SK-N-MC (cell line): ENCODE measurements at places on chromosomes 2 and 18.

DNA sequence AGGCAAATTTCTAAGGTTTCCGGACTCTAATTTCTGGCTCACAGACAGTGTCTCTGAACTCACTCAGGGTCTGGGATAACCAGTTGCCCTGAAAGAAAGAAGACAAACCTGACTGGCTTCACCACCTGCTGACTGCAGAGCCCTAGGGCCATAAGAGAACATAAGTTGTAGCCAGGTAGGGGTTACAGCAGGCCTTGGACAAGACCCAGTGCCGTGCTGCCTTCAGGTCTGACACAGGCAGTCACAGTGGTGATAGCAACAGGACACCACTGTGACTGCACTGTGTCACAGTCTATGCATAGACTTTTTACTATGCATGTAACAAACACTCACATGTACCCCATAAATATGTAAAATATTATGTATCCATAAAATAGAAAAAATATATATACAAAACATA lies 508.5 kb downstream of the PID1 start:
- no peak for DNase-seq

- DNase-seq: no peak
Observed at GRCh38 chr18:8860845-8861642, 155.7 kb downstream of the MTCL1 start.

- no peak for DNase-seq
Observed at GRCh38 chr2:216082805-216083204, 1.1 kb downstream of the TMEM169 start.

DNA sequence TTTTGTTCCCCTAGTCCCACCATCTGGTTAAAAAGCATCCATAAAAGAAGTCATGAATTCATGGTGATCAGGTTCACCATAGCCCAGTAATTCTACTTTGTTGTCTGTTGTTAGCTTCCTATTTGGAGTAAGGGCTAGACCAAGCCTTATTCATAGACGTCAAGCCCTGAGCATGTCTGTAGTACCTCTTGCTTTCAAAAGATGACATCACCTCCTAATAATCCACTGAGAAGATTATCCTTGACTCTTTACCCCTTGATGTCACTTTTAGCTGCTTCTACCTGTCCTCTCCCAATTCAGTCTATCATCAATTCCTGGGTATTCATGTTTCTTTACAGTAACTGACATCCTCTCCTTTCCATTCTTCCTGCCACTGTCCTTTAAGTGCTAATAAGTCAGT lies 90.1 kb downstream of the EML6 start:
- no peak for DNase-seq

DNA sequence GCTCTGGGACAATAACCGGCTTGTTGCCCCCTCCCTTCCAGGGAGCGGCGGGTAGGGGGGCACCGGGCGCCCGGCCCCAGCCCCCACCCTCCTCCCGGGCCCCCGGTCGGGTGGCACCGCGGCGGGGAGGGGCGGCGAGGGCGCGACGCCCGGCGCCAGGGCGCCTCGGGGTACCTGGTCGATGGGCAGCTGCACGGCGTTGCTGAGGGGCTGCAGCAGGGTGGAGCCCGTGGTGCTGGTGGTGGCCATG lies 193 bp downstream of the MBOAT2 start:
- no peak for DNase-seq

DNA sequence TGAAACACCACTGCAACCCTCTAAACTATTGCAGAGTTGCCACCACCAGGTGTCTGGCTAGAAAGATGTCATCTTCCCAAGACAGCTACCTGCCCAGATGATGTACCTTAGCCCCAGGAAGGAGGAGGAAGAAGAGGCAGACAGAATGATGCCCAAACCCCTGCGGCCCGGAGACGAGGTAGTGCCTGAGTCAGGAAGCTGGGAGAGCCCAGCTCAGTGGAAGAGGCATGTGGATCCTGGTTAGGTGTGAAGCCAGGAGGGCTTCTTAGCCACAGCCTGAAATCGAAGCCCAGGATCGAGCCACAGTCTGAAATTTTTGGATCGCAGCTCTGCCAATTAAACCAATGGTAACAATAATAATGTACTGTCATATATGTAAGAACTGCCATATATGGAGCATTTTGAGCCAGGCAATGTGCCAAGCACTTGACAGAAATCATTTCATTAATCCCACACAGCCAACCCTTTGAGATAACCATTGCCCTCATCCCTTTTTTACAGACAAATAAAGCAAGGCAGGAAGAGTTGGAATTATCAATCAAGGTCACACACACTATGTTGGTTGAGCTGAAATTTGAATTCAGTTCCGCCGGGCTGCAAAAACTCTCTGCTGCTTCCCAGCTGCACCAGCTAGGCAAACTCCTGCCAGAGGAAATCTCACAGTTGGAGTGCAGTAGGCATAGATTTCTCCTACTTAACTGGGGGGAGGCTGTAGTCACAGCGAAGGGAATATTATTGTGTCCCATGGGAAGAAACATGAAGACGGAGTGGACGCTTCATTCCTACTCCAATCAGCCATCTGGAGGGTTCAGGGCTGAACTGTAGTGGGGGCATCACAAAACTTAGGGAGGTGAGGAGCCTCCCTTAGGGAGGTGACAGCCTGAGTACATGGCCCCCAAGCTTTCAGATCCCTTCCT lies 19.4 kb upstream of the CYP1B1 start:
- no peak for DNase-seq

- DNase-seq: no peak
Observed at GRCh38 chr2:150020221-150020620, 432.6 kb upstream of the MMADHC start.

DNA sequence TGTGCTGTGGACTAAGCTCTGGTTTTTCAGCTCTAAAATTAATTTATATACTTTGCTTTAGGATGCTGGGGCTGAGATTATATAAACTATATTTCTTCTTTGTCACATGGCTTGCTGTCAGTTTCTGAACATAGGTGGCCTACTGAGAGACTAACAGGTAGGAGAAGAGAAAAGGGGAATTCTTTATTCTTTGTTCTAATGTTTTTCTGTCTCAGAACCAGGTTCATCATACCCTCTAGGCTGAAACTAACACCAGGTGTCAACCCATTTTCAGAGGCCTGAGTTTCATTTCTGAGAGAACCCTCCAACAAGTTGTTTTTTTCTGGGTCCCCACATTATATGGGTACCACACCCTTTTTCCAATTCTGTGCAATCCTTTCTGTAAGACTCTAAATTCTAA lies 843.6 kb downstream of the TRIB2 start:
- no peak for DNase-seq

DNA sequence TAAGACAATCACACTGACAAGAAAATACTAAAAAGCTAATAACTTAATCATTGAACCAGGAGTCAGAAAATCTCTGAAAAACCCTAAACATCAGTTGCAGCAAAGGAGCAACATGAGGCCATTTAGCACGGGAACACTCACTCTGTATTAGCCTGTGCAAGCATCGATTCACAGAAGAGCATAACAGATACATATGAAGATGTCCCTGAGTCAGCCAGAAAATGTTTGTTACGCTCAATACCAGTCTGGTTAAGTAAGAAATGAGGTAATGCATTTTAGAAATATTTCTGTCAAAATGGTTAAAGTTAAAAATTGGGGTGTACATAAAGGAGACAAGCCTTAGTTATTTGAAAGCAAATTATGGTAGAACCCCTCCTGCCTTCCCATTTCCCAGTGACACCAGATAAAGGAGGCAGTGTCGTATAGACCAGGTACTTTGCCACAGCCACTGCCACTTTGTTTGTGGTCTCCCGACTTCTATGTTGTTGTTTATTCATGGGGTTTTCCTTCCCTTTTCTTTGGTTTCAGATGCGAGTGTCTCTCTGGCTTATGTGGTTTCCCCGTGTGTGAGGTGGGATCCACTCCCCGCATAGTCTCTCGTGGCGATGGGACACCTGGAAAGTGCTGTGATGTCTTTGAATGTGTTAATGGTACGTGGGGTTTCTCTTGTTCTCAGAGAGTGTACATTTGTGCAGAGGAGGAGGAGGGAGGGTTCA lies 108.6 kb downstream of the CRIM1 start:
- no peak for DNase-seq

DNA sequence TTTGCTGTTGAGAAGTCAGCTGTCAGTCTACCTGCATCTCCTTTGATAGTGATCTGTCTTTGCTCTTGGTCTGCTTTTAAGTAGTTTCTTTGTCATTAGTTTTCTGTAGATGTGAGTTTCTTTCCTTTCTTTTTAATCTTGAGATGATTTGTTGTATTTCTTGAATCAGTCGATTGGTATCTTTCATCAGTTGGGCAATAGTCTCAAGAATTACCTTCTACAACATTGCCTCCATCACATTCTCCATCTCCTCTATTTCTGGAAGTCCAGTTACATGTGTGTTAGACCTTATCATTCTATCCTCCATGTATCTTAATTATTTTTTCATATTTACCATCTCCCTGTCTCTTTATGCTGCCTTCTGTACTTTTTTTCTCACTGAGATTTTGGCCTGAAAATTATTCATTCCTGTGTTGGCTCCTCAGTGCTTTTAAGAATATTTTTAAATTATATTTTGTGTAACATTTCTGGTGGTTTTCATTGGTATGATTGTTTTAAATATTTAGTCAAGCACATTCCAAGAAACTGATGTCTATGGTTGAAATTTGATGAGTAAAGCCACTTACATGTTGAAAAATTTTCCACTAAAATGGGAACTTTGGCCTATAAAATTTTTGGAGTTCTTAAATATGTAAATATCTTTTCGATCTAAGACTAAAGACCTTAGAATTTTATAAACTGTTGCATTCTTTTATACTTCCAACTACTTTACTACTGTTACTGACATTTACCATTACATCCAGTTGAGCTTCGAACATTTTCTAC lies 239.5 kb upstream of the MGAT5 start:
- no peak for DNase-seq

DNA sequence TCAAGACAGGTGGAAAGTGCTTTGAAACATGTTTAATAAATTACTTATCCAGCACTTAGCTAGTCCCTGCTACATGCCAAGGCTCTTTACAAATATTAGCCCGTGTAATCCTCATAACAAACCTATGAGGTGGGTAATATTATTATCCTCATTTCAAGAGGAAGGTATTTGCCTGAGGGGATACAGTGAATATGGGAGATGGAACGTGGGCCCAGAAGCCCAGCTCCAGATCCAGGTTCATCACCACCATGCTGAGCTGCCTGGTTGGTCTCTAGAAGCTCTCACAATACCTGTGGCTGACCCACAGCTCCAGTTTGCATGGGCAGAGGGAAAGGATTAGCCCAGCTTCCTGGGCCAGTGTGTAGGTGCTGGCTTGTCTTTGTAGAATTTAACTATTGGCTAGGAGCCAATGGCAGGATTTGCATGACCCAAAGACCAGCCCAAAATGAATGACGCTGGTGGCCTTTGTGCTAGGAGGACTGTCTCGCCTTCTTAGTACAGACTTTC lies 61.6 kb upstream of the ATP8B1 start:
- DNase-seq: no peak

DNA sequence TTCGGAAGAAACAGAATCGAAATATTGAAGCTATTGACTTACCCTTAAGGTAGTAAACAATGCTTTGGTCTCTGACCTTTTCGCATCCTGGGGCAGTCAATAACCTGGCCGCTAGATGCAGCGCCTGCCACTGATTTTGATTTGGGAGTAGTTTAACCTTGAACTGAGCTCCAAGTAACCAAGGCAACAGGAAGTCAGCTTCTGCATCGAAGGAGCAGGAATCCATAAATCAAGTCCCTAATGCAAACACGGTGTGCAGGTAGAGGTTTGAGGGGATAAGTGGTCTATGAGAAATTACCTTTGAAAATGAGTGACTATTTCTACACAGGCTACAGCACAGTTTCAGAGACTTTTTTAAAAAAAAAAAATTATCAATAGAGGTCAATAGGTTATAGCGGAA lies 353.5 kb downstream of the SETBP1 start:
- DNase-seq: no peak

DNA sequence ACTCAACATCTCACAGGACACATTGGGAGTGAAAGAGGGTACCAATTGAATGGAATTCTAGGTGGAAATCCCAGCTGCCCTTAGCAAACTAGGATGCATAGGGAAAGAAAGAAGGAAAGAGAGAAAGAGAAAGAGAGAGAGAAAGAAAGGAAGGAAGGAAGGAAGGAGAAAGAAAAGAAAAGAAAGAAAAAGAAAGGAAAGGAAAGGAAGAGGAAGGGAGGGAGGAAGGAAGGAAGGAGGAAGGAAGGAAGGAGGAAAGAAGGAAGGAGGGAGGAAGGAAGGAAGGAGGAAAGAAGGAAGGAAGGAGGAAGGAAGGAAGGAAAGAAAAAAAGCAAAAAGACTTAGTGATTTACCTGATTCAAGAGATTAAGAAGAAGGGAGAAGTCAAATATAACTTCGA lies 143.9 kb downstream of the SS18 start:
- DNase-seq: no peak

DNA sequence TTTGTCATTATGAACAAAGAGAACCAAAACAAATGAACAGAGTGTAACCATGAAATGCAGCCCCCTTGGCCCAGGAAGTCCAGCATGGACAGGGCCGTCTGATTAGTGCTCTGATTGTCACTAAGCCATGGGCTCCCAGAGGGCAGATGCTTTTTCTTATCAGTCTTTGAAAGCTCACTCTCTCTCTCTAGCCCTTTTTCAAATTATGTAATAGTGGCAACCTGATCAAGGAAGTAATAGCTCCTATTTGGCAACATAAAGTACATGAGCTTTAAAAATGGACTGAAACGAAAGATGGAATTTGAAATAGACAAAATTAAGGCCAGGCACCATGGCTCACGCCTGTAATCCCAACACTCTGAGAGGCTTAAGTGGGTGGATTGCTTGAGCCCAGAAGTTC lies 32.4 kb upstream of the EPG5 start:
- DNase-seq: no peak

- DNase-seq: peak; percentile 45
Observed at GRCh38 chr2:222364285-222364895, 60.0 kb upstream of the SGPP2 start.

GRCh38 chr2:231397011-231397927 lies 1.8 kb downstream of the B3GNT7 start:
- no peak for DNase-seq

DNA sequence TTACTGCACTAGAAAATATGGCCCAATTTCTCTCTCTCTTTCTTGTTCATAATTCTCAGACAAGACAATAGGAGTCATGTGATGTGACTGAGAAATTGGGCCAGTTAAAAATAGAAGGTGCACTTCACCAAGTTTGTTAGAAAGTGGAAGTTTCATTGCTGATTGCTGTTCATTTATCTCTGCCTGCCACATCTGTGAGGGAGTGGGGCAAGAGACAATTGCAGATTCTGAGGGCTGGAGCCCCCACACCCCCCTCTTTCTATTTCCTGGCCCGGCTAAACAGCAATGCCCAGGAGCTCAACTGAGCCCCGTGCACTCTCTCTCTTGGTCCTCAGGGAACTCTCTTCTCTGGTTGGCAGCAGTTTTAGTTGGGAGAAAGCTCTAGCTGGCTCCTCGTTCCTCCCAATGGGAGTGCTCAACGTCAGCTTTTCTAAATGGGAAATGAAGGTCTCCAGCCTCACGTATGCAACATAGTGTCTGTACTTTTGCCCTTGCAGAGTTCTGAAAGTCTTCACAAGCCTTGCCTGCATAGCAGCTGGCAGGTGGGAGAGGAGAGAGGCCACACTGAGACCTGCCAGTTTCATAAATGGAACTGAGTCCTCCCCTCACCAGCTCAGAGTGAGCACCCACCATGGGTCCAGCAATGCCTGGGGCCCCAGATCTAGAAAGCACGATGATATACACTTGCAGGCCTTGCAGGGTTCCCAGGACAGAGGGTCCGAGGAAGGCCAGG lies 115.7 kb downstream of the MYCN start:
- DNase-seq: no peak
